Renal cortical epithelial cell (primary cell): ENCODE measurements at places on chromosomes 6 and 20. TPM values are rescaled to one million over a fixed set of nuclear protein-coding genes. Genes with fewer than 3 reads are reported as not detected.

The GMEB2 gene
- total RNA-seq, result 12.9 and 17.2 TPM in 2 replicates

The GCNT2 gene
- total RNA-seq, result 27.8 and 59.4 TPM in 2 replicates

The PDYN gene
- not detected in 2 replicates for total RNA-seq

The UNC93A gene
- not detected in 2 replicates for total RNA-seq

The DAAM2 gene
- total RNA-seq, result 1.7 TPM in 1 of 2 replicates, not detected in the other

The NR2E1 gene
- not detected in 2 replicates for total RNA-seq

The SLC22A7 gene
- not detected in 2 replicates for total RNA-seq

The PI16 gene
- total RNA-seq, result not detected in 2 replicates

The FOXA2 gene
- total RNA-seq, result 0.10 TPM in 1 of 2 replicates, not detected in the other
